ENCODE measurements at places on chromosomes 2 and 18.
A peak's percentile ranks its signal among the peaks of the same experiment; 100 is the strongest.

- DNase-seq, result no peak
These were observed 848 bp downstream of the VRK2 start for GRCh38 chr2:58047373-58047935.

DNA sequence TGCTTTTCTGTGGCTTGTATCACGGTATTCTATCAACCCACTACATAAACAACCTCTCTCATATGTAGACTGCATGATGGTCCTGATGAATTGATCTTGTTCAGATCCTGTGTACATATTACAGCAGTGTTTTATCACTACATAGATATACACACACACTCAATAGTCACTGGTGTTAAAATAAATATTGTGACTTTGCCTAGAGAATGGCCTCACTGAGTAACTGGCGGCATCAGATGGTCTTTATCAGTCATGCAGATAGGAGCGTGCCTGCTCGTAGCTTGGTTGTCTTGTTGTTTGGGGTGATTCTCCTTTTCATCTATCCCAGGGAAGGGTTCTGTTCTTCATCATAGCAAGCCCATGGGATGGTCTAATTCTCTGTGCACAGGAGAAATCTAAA, 18.4 kb upstream of the CTAGE1 start:
- no peak for DNase-seq

- DNase-seq, result no peak
These were observed 758.4 kb upstream of the KLHL29 start for GRCh38 chr2:22626621-22627020.

- DNase-seq, result no peak
These were observed 86.9 kb downstream of the CLHC1 start for GRCh38 chr2:55144922-55145820.

DNA sequence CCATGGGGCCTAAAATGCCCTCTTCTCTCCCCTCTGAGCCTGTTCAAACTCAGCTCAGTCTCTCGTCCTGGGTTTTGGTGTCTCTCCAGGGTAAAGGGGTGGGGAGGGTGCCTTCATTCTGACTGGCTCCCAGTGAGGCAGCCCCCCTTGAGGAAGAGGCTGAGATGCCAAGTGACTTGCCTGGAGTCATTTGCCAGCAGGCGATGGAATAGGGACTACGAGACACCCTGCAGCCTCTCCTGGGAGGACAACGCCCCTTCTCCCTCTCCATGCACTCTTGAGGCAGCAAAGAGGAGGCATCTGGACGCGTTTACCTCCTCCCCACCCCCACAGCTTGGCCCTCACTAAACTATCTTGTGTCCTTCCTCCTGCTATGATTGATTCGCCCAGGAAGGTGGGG, 760 bp upstream of the STON1 start:
- no peak for DNase-seq

GRCh38 chr2:172336681-172337080, 90.7 kb upstream of the ITGA6 start:
- no peak for DNase-seq

GRCh38 chr18:34787931-34788532, 77.9 kb downstream of the DTNA start:
- peak; percentile 5 for DNase-seq

GRCh38 chr2:42903821-42904575, 111.6 kb upstream of the HAAO start:
- DNase-seq, result no peak

DNA sequence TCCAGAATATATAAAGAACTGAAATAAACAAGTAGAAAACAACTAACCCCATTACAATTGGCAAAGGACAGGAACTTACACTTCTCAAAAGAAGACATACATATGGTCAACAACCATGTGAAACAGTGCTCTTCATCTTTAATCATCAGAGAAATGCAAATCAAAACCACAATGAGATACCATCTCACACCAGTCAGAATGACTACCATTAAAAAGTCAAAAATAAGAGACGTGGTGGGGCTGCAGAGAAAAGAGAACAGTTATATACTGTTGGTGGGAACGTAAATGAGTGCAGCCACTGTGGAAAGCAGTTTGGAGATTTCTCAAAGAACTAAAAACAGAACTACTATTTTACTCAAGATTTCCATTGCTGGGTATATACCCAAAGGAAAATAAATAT, 1696.3 kb upstream of the TMEFF2 start:
- no peak for DNase-seq

GRCh38 chr2:134866498-134867099, 28.2 kb downstream of the ACMSD start:
- no peak for DNase-seq

- DNase-seq, result no peak
These were observed 13.7 kb downstream of the ANKRD44 start for GRCh38 chr2:197296835-197297234.

- DNase-seq, result no peak
These were observed 14.0 kb downstream of the GORASP2 start for GRCh38 chr2:170943041-170943440.

GRCh38 chr2:56335101-56335500, 151.3 kb downstream of the CCDC85A start:
- no peak for DNase-seq

DNA sequence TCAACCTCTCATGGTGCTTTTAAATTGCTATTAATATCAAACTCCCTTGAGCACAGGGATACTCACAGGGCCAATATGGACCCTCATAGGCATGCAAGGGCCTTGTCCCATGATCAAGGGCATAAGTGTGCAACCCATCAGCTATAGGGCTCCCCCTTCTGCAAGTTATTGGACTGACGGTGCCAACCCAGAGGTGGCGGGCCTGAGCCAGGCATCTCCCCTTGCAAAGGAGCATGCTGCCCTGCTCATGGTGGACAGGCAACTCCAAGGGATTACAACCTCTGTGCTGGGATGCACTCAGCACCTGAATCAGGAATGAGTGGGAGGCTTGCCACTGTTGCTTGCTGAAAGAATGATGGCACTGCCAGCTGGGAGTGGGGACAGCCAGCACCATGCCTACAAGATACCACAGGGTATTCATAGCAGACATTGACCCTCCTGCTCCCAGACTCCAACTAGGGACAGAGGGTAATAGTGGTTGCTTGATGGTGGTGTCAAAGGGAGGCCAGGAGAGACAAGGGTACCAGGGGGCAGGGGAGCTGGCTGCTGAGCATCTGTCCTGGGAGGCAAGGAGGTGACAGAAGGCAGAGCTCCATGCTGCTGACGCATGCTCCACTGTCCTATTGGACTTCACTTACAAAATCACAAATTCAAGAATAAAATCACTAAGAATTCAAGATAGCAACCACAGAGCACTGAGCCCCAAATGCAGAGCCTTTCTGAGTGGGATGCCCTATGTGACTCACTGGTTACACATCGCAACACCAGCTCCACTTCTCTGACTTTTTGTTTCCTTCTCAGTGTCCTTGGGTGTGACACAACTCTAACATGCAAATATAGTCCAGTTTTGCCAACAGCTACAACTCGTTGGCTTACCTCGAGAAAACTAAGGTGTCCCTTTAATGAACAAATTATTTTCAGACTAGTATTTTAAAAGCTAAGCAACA, 157.1 kb upstream of the CCDC150 start:
- DNase-seq, result no peak

- no peak for DNase-seq
These were observed 44.7 kb downstream of the ANKRD44 start for GRCh38 chr2:197265924-197266323.

DNA sequence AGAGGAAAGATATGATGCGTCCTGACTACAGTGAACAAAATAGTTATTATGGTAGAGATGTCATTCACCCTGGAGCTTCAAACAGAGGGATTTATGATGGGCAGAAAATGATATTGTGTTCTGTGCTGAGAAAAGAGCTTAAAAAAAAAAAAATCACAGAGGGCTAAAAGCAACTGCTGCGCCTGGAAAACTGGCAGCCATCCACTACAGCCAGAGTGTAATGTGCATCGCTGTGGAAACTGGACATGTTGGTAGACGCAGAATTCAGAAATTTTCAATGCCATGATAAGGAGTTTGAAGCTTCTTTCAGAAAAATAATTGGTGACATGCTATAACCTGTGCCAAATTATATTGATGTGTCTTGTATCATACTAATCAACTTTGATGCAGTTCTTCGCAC, 122.9 kb upstream of the SOX11 start:
- DNase-seq, result no peak

GRCh38 chr2:196291873-196292800, 120.8 kb upstream of the STK17B start:
- no peak for DNase-seq

DNA sequence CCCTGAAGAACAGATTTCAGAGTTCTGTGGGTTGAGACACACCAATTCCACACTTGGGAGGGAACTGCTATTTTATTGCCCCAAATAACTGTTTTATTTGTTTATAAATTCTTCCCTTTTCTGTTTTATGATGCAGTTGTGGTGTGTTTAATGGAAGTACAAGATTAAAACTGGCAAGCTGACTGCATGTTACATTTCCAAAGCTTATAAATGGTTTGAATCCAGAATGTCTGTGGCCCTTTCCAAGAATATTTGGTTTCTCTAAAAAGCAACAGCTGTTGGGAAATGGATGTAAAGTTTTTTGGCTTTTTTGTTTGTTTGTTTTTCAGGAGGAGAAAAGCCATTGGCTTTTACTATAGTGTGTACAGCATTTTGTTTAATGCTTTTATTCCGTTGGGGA, 234.5 kb downstream of the MTX2 start:
- DNase-seq, result no peak

- DNase-seq, result no peak
These were observed 72.6 kb downstream of the AOX1 start for GRCh38 chr2:200658278-200658864.

- DNase-seq, result peak; percentile 60
These were observed 5.3 kb upstream of the GDF7 start for GRCh38 chr2:20661421-20662307.

- no peak for DNase-seq
These were observed 38.0 kb downstream of the ACKR3 start for GRCh38 chr2:236607471-236608187.

DNA sequence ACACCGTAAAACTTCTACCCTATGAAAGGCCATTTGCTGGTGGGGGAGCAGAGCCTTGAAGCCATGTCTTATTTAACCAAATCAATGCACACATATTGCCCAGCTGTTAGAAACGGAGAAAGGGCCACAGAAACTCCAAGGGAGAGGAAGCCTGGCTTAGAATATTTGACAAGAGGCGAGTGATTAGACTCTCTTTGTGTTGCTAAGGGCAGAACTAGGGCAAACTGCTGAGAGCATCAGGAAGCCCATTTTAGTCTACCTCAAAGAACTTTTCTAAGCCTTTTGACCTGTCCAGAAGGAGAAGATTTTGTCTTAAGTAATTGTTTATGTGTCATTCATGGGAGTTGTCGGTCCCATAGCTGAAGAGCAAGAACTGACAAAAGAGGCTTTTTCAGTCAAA, 54.4 kb upstream of the CELF4 start:
- no peak for DNase-seq

DNA sequence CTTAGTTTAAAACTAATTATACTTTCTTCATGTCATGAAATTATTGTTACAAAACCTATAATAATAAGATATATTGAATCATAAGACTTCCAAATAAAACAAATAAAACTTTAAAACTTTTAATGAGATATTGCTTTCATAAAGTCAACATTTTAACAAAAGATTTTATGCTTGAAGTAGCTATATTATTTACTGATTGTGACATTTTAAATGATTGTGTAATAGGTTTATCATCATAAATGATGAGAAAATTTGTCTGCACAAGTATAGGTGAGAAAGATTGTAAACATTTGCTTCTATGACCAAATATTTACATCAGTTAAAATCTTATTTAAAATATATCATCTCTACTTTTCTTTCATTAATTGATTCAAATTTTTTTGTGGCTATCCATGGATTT, 5.1 kb upstream of the GALNT13 start:
- no peak for DNase-seq

GRCh38 chr2:161836664-161837063, 212.4 kb downstream of the SLC4A10 start:
- DNase-seq, result no peak

DNA sequence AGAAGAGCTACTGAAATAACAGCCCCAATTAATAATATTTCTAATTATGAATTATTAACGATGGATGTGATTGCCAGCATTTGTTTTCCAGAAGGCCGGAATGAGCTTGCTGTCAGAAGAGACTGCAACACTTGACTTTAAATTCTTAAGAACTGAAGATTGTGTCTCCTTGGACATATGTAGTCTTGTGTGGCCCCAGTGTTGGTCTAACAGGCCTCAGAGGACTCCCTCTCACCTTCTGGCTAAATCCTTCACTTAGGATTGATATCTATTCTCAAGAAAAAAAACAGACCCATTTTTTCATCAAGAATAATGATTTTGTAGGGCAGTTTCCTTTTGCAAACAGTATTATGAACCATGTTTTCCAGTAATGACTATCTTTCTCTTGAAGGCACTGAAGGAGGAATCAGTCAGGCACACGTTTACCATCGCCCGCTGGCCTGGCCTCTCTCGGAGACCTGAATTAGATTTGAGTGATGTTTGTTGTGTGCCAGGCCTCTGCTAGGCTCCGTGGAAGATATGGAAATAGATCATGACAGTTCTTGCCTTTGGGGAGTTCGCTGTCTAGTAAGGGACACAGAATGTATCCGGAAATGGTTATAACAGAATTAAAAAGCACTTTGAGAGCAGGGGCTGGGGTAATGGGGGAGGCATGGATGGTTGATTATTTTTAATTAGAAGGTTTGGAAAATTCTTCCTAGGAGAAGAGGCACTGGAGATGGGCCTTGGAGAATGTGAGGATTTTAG, 258.0 kb downstream of the MYCN start:
- DNase-seq, result no peak

- DNase-seq, result no peak
These were observed 152.9 kb downstream of the DYSF start for GRCh38 chr2:71606244-71606643.

GRCh38 chr2:169222665-169223064, 139.7 kb downstream of the LRP2 start:
- no peak for DNase-seq

DNA sequence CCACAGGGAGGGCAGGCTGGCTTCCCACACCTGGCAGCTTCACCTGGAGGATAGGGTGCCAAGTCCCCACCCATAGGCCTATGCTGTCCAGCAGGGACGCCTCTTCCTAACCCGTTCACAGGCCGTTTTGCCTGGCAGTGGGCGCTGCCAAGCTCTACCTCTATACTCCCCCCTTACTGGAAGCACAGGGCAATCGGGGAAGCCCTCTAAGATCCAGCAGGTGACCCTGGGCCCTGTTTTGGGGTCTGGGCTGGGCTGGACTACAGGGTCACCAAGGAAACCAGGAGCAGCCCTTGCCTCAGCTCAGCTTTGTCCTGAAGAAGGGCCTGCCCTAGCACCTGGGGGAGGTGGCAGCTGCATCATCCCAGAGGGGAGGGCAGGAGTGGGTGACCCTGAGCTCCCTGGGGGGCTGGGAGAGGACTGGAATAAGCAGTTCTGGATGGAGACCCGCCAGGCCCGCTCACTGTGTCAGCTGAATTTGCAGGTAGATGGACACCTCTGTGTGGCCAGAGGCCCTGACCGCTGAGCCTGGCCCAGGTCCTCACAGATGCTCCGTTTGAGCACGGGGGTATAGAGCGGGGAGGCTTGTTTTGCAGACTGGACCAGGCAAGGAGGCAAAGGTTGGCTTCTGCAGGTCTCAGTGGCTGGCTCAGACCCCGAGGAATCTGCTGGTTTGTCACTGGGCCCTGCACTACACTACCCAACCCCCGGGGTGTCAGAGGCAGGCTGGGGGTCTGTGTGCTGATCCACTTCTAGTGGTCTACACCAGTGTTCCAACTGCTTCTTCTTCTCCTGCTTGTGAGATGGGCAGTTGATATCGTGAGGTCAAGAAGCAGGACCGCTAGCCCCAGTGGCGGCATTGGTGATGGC, 163.1 kb downstream of the ASB1 start:
- DNase-seq, result no peak

Measured in central memory CD4-positive, alpha-beta T cell (primary cell).